ENCODE measurements at places on chromosomes 1 and 21.

GRCh38 chr1:159092036-159092760 lies 15.6 kb upstream of the AIM2 start:
- no peak for DNase-seq

DNA sequence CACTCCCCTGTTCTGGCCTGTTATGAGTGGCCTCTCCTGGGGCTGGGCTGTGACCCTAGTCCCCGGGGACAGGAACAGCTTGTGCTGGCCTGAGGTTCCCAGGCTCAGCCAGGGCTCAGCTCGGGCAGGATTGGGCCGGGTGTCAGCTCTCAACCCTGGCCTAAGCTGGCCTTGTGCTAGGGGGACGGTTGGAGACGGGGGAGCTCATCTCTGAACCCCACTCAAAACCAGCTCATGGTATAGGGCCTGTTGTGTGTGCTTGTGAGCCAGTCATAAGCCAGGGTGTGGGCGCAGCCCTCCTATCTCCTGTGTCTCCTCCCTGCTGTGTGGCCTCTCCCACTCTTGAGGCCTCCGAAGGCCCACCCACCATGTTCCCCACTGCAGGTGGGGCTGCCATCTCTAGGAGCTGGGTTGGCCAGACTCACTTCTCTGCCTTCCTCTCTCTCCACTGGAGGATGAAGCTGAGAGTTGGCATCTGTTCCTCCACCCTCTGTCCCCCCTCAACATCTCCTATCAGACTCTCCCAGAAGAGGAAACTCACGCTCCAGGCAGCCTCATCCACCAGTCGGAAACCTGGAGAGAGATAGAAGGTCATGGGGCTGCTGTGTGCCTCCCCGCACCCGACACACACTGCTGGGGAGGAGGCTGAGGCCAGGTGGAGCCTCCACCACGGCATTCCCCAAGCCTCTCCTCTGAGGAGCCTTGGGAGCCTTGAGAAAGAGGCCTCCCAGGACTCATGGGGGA lies 1.4 kb downstream of the PEAR1 start:
- DNase-seq, result no peak

- no peak for DNase-seq
Observed at GRCh38 chr1:12405325-12406210, 175.7 kb downstream of the VPS13D start.

DNA sequence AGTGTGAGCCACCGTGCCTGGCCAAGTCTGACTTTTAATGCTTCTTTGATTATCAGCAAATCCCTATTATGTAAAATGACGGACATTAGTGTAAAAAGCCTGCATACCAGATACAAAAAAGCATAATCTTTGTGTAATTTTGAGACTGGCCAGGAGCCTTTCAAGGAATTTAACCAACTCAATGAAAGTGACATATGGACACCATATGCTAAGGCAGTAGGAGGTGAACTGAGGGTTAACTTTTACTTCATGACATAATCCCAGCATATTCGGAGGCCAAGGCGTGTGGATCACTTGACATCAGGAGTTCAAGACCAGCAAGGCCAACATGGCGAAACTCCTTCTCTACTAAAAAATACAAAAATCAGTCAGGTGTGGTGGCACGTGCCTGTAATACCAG lies 94.6 kb downstream of the EIF4G3 start:
- DNase-seq, result no peak

GRCh38 chr21:25733859-25734653 lies 648 bp downstream of the ATP5PF start:
- peak; percentile 10 for DNase-seq

DNA sequence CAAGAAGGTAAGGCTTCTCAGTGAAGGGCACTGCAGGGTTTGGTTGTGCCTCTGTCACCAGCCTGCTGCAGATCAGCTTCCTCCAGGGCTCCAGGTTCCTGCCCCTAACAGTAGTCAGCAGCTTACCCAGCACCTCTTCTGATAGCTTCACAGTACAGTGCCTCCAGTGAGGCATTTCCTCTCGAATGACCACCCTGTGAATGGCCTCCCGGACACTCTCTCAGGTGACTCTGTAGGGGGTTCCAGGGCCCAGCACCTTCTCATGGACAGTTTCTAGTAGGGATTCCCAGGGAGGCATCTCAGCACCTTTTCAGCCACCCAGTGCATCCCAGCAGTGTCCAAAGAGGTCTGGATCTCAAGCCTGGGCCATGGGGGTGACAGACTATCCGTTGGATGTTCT lies 28.4 kb downstream of the USP48 start:
- DNase-seq, result no peak

GRCh38 chr1:221981461-221981860 lies 239.6 kb upstream of the DUSP10 start:
- no peak for DNase-seq

- no peak for DNase-seq
Observed at GRCh38 chr1:46525253-46525983, 26.0 kb downstream of the KNCN start.

DNA sequence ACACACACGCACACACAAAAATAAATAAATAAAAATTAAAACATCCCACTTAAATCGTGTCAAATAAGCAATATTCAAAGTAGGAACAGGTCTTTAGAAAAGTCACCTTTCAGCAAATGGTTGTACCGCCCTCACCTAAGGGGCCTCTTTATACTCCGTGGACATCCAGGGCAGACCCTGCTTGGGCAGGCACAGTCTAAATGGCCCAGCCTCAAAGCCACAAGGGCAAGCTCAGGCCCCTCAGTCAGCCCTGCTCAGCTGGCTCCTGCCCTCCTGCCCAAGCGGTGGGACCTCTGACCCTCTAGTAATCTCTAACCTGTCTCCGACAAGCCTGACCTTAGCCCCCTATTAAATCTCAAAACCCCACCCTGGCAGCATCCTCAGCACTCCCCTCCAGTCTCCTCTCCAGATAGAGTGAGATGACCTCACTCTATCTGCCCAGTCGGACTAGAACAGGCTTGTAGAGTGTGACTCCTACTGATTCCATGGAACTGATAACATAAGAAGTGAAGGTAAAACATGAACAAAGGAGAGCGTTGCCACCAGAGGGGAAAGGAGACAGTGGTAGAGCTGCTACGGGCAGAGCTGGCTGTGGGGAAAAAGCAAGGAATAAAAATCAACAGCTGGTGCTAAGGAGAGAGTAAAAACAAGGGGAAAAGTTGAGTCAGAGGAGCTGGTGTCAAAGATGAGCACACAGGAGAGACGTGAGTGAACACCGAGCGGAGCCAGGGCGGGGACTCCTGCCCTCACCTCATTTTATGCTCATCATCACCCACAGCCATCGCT lies 36.0 kb downstream of the SIPA1L2 start:
- no peak for DNase-seq

- DNase-seq, result no peak
Observed at GRCh38 chr1:232992227-232992626, 41.8 kb downstream of the NTPCR start.

DNA sequence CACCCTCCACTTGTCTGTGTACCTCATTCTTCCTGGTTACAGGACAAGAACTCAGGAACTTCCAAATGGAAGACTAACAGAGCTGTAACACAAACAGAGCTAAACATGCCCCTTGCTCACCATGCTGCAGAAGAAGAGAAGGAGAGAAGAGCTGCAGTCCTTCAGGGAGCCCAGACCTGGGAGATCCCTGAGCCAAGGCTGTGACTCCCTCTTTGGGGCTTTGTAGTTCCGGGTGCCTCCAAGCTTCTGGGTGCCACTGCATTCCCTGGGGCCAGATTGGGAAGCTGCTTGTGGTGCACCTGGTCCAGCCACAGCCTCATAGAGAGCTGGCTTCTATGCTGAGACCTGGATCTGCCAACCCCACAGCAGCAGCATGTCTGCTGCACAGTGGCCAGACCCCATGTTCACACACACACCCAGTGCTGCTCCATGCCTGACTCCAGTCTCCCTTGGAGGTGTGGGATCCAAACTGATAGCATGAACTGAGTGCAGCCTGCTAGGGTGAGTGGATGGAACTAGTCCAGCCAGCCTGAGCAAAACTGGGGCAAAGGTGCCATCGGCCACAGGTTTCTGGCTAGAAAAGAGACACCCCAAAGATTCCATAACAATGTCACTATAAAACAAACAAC lies 263.0 kb upstream of the NRIP1 start:
- DNase-seq, result no peak

DNA sequence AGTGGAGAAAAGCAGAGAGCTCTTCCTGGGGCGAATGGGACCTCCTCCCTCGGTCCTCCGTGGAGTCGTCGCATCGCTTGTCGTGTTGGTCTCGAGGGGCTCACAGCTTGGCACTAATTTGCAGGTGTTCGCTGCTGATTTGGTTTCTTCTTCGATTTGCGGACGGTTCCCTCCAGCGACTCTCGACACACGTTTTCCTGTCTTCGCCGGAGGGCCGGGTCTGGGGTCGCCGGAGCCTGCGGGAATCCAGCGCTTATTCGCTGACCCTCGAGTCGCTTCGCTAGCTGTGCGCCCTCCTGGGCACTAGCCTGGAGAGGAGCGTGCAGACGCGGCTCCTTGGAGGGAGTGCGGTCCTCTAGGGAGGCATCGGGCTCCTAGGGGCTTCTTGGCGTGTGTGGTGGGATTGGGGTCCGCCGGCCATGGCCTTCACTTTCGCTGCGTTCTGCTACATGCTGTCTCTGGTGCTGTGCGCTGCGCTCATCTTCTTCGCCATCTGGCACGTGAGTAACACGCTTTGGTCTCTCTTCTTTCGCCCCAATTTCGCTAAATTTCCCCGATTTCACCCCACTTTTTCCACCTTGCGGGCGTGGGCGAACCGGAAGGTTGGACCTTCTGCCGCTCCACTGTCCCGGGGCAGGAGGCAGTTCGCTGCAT lies 766 bp downstream of the CNIH3 start:
- DNase-seq, result no peak

GRCh38 chr1:1939296-1940122 lies 20.4 kb upstream of the TMEM52 start:
- no peak for DNase-seq

GRCh38 chr1:113245252-113245651 lies 145.1 kb upstream of the MAGI3 start:
- no peak for DNase-seq

GRCh38 chr1:59162665-59163064 lies 134.2 kb upstream of the FGGY start:
- DNase-seq, result no peak

DNA sequence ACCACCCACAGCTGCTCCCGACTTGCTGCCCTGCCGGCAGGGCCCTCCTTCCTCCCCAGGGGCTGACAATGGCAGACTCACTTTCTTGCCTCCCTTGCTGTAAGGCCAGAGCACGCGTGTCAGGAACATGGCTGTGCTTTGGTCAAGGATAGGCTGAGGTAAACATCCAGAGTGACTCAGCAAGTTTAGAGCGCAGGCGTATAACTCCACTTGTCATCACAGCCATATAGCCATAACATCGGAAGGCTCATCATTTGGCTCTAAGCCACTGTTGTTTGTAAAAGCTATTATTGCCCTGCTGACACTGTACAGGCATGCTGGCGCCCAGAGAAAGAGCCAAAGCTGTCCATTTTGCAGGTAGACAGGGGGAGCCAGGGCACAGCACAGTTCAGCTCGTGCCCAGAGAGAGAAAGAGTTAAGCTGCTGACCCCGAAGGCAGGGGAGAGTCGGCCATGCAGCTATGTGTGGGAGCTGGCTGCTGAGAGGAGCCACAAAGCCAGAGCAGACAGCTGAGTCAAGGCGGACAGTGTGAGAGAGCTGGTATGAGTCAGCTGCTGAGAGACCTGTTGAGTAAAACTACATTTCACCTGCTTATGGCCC lies 60.6 kb downstream of the GNG4 start:
- DNase-seq, result no peak

GRCh38 chr1:85144351-85144750 lies 56.5 kb downstream of the SYDE2 start:
- no peak for DNase-seq

DNA sequence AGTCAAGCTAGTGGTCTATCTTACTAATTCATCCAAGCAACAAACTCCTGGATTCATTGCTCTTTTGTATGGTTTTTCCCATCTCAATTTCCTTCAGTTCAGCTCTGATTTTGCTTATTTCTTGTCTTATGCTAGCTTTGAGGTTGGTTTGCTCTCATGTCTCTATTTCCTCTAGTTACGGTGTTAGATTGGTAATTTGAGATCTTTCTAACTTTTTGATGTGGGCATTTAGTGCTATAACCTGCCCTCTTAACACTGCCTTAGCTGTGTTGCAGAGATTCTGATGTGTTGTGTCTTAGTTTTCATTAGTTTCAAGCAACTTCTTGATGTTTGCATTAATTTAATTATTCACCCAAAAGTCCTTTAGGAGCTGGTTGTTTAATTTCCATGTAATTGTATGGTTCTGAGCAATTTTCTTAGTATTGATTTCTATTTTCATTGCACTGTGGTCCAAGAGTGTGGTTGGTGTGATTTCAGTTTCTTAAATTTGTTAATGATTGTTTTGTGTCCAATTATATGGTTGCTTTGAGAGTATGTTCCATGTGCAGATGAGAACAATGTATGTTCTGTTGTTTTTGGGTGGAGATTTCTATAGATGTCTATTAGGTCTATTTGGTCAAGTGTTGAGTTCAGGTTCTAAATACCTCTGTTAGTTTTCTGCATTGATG lies 154.6 kb downstream of the PLPPR5 start:
- DNase-seq, result no peak

- DNase-seq, result no peak
Observed at GRCh38 chr1:10459184-10459583, 9.4 kb downstream of the CORT start.

- DNase-seq, result no peak
Observed at GRCh38 chr1:243882276-243882675, 32.2 kb upstream of the AKT3 start.

GRCh38 chr21:34986561-34987500 lies 62.3 kb downstream of the RUNX1 start:
- peak; percentile 59 for DNase-seq

DNA sequence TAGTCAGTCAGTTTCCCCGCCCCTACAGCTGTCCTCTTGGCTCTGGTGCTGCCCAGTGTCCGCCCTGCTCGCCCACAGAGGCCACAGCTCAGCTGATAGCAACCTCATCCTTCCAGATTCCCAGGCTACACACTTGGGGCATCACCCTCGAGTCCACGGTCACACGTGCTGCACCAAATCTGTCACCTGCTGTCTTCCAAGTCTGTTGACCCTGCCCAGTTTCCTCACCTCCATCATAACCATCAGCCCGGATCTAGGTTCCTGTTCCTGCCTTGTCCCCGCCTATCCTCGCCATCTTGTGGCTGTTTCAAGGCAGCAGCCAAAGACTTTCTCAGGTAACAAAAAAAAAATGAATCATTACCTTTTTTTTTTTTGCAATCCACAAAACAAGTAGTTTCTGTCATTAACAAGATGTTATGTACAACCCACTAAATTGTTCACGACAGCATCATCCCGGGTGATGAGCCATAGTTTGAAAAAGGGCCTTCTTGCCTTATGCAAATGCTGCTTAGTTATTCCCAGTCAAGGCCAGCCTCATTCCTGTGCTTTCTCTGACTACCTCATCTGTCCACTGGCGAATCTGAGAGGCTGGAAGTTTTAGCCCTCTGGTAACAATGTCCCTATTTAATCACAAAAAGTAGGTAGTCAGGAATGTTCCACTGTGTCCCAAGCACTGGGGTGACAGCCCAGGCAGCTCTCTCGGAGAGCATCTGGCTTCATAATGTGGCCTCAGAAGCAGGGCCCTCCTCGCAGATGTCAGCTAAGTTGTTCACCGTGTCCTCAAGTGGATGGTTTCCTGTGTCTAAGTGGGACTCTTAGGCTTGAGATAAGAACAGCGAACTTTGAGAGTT lies 4.9 kb upstream of the MIIP start:
- DNase-seq, result no peak
